ENCODE measurements at places on chromosomes 11 and 22.

DNA sequence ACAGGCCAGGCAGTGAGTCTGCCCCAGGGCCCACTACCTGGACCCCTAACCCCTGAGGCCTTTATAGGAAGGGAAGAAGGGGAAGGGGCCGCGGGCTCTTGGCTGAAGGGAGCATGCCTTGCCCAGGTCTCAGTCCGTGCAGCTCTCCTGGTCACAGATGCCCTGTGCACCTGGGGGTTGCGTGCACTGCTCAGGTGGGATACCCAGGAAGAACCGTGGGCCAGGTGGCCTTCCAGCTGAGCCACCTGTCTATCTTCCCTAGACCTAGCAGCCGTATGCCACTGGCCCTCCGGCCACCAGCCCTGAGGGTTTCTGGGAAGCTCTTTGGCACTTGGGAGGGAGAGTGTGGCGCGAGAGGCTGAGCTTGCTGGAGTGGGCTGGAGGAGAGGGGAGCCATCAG lies 1178.6 kb downstream of the BRD1 start:
- DNase-seq, result no peak

DNA sequence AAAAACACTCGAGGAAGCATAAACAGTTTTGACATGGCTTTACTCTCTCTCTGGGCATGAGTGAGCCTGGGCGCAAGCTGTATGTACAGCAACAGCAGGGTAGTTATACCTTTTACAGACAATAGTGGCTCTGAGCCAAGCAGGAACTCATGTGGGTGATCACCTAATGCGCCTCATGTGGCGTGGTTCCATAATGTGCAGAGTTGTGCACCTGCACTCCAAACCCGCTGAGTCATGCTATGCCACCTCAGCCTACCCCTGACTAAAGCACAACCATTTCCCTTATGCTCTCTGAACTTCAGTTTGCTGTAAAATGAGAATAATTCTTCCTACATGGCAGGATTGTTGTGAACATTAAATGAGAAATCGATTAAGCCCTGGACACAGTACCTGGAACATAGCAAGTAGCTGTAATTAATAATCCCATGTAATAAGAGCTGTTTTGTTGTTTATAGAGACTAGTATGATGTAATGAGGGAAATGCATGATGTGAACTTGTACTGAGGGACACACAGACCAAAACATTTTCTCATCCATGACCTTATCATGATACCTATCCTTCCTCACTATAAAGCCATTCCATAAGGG lies 71.6 kb downstream of the CCDC34 start:
- no peak for DNase-seq

- DNase-seq, result no peak
These were observed 477.1 kb downstream of the BRD1 start for GRCh38 chr22:49350441-49351121.

DNA sequence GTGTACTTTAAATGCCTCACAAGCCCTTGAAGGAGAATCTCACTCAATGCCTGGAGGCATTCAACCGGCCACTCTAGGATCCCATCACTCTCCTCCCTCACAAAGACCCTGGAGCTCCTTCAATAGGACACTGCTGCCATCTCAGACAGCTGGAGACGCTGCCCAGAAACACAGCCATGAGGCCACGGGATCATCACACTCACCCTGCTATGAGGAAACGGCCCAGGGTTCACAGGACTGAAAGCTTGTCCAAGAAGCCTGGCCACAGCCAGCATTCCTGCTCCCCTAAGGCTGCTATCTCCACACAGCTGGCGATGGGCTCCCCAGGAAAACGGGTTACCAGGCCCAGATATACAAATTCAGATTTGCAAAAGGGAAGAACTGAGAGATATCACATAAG lies 13.2 kb downstream of the CARS1 start:
- DNase-seq, result no peak

DNA sequence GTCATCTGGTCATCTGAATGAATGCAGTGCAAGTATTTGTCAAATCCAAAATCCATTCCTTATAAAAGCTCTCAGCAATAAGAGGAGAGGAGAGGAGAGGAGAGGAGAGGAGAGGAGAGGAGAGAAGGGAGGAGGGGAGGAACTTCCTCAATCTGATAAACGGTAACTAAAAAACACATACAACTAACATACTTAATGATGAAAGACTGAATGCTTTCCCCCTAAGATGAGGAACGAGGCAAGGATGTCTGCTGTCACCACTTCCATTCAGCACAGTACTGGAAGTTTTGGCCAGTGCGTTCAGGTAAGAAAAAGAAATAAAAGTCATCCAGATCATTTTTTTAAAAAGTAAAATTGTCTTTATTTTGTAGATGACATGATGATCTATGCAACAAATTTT lies 80.4 kb downstream of the CD82 start:
- no peak for DNase-seq

GRCh38 chr11:62208785-62209144 lies 292 bp downstream of the SCGB2A1 start:
- no peak for DNase-seq

DNA sequence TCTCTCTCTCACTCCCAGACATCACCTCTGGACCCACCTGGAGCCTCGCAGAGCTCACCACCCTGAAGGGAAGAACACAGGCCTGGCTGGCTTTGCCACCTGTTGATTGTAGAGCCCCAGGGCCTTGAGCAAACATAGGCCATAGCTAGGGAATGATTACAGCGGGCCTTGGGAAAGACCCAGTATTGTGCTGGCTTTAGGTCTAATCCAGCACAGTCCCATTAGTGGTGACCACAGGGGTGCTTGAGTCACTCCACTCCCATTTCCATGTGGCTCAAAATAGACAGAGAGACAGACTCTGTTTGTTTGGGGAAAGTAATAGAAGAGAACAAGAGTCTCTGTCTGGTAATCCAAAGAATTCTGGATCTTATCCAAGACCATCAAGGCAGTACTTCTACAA lies 42.7 kb upstream of the FAM181B start:
- no peak for DNase-seq

GRCh38 chr11:22157531-22157930 lies 35.4 kb upstream of the ANO5 start:
- DNase-seq, result no peak

DNA sequence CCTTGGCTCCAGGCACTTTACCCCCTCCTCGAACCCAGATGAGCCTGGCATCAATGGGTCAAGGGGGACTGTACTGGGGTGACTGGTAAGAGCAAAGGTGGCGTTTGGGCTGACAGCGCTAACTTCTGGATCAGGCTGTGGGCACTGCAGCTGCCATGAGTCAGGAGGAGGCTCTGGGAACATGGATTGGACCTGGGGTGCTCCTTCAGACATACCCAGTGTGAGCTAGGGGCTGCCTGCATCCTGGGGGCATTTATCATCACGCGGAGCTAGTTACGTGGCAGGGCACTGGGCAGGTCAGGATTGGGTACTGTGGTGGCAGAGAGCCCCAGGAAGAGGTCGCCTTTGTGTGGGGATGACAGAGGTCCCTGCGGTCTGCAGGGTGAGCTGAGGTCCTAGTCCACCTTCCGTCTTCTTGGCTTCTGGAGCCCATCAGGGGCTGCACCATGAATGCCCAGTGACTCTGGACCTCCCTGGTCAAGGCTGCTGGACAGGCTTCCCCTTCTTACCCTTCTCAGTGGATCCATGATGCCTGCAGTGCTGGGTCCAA lies 13.1 kb downstream of the GRIK4 start:
- DNase-seq, result no peak

GRCh38 chr22:22936180-22936914 lies 48.7 kb downstream of the IGLL5 start:
- DNase-seq, result no peak
